MG63 (cell line): ENCODE measurements at places on chromosomes 11 and 22. TPM values are rescaled to one million over a fixed set of nuclear protein-coding genes. Genes with fewer than 3 reads are reported as not detected.

- DNase-seq: no peak
Measured at GRCh38 chr11:55726715-55727324, 46.4 kb upstream of the OR5D13 start.

- DNase-seq: peak; percentile 55
Measured at GRCh38 chr11:67054836-67055523, 1.7 kb upstream of the RHOD start.

- DNase-seq: no peak
Measured at GRCh38 chr22:19180740-19181410, 2.3 kb upstream of the SLC25A1 start.

DNA sequence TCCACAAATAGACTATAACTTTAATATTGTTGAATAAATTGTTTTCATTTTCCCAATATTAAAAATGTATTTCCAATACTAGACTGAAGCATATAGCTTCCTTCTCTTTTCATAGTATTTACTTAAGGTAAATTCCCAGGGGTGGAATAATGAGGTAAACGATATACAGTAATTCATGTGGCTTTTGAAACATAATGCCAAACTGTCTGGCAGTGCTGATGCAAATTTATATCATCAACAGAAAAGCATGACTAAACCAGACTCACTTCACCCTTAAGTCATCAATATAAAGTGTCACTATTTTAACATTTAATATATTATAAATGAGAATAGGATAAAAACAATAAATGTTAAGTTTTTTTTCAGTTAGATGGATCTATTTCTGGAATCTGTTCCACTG is 13.6 kb downstream of the C2CD3 start:
- DNase-seq: no peak

PATE4 gene
- not detected in 2 replicates for total RNA-seq

MRGPRE gene
- not detected in 2 replicates for total RNA-seq

PHRF1 gene
- total RNA-seq: 35.4 and 55.2 TPM in 2 replicates

OR8B12 gene
- total RNA-seq: not detected in 2 replicates

OR5L1 gene
- not detected in 2 replicates for total RNA-seq
